Upper lobe of left lung (tissue), 6 donors: ENCODE measurements at places on chromosomes 5 and 9. TPM values are rescaled to one million over a fixed set of nuclear protein-coding genes. Genes with fewer than 3 reads are reported as not detected.

GRCh38 chr9:5626727-5627634 is 1.9 kb upstream of the RIC1 start:
- DNase-seq, result peak; percentile 47

PCDHA9 gene
- 0.15 TPM for total RNA-seq

TTC16 gene
- total RNA-seq, result 3.2 TPM

DNA sequence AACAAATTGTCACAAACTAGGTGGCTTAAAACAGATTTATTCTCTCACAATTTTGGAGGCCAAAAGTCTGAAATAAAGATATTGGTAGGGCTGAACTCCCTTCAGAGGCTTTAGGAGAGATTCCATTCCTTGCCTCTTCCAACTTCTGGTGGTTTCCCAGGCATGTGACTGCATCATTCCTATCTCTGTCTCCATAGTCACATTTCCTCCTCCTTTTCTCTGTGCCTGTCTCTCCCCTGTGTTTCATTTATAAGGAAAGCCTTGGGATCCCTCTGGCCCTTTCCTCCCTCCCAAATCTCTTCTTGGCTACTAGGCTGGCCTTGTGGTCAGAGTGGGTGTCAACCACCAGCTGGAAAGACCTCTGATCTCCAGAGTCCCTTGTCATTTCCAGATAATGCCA is 78.2 kb downstream of the SNX18 start:
- DNase-seq, result no peak

- no peak for DNase-seq
Measured at GRCh38 chr9:117992006-117992405, 287.8 kb downstream of the TLR4 start.

FNBP1 gene
- total RNA-seq, result 81.7 TPM

FTMT gene
- not detected for total RNA-seq

DNA sequence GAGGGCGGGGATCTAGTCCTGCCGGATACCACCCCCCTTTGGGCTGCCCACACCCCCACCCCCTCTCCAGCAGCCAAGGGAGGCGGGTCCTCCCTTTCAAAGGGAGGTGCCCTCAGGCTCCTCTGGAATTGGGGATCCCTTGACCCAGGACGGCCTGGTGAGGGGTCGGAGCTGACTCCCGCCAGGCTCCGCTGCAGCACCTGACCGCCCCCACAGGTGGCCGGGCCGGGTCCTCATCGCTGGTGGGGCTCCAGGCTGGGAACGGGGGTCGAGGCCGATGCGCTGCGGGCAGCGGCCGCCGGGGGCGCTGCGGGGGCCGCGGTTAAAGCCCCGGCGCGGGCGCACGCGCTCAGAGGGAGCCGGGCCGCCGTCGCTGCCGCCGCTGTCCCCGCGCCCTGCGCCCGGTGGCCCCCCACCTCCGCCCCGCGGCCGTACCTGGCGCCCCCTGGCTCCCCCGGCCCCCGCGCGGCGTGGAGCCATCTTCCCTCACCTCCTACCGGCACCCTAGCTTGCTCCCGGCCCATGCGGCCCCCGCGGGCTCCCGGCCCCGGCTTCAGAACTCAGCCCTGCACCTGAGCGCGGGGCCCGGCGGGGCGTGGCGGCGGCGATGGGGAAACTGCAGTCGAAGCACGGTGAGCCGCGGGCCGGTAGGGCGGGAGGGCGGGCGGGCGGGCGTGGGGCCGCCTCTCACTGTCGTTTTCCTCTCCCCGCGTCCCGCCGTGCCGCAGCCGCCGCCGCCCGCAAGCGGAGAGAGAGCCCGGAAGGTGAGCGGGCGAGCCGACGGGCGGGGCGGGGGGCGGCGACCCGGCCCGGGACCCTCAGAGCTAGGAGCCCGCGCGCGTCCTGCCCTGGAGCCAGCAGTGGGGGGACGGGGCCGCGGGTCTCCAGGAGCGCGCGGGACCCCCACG is at the start of gene NKD2:
TSS of gene NKD2 (plus strand) at position 352 of the 908 bp plus-strand sequence. CDS start at position 608, 256 bp downstream.
- no peak for DNase-seq

FAXDC2 gene
- 44.7 TPM for total RNA-seq

- no peak for DNase-seq
Measured at GRCh38 chr9:132049323-132049882, 30.3 kb downstream of the MED27 start.

DNA sequence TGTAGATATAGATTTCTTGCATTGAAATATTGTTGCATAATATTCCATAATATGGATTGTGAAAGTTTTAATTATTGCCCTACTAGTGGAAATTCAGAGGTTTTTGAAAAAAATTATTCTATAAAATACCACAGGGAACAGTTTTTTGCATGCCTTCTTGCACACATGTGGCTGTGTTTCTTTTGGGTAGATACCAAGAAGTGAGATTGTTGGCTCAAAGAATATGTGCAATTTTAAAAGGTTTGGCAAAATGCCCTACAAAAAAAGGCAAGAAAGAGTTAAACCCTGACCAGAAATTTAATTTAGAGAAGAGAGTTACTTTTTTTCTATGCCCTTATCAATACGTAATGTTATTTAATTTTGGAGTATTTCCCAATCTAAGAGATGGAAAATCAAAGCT is 270.8 kb upstream of the DAPK1 start:
- no peak for DNase-seq

DNA sequence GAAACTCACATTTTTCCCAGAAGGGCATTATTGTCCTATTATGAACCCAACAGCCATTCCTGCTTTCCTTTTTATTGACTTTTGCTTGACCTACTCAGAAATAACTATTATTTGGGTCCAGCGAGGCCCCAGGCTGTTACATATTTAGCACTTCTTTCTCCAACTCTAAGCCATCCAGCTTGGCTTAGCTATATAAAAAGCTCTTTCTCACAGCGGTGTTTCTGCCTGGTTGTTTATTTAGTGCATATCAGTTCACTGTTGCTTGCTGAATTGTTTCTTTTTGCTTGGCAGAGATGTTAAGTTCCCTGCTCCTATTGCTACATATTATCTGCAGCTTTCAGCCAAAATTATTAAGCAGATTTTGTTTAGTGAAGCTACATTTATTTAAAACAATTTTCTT is 1156.8 kb upstream of the SEMA6A start:
- DNase-seq, result no peak

HTR4 gene
- not detected for total RNA-seq
